Natural killer cell treated with Interleukin-12 subunit alpha and Interleukin-12 subunit beta and Interleukin-15 and Interleukin-18, amount 100 ng/mL, for 72 hours (primary cell): ENCODE measurements at places on chromosomes 13 and 19. TPM values are rescaled to one million over a fixed set of nuclear protein-coding genes. Genes with fewer than 3 reads are reported as not detected.

The B3GNT3 gene
- not detected for total RNA-seq

The NOVA2 gene
- not detected for total RNA-seq

The CABP5 gene
- not detected for total RNA-seq

The RETN gene
- total RNA-seq, result not detected

The CFAP97D2 gene
- not detected for total RNA-seq

The OR7D2 gene
- not detected for total RNA-seq
